Regular cardiac myocyte (primary cell): ENCODE measurements at places on chromosomes 6 and 20. TPM values are rescaled to one million over a fixed set of nuclear protein-coding genes. Genes with fewer than 3 reads are reported as not detected.

Gene DCDC2
- total RNA-seq, result 1.5 and 1.7 TPM in 2 replicates

Gene PREX1
- total RNA-seq, result 14.9 and 39.7 TPM in 2 replicates

Gene TINAG
- total RNA-seq, result not detected in 2 replicates

Gene LINC00237
- total RNA-seq, result not detected in 2 replicates

Gene LPA
- total RNA-seq, result under 0.01 TPM in 1 of 2 replicates, not detected in the other

Gene HRH3
- not detected in 2 replicates for total RNA-seq
